ENCODE measurements at places on chromosomes 16 and 17. TPM values are rescaled to one million over a fixed set of nuclear protein-coding genes. Genes with fewer than 3 reads are reported as not detected.

The KRTAP4-3 gene
- not detected for polyA plus RNA-seq

DNA sequence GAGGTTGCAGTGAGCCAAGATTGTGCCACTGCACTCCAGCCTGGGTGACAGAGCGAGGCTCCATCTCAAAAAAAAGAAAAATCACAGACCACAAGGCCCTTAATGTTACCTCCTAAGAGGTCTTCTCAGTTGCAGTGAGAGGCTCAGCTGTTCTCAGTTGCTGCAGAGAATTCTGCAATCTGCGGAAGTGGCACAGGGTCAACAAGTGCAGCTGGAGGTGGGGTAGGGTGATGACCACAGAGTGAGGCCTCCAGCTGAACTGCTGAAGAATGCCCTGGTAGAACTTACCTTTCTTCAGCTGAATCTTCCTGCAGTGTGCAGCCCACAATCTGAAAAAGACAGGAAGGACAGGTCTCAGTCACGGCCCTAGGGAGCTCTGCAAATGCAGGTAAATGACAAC, 26.3 kb downstream of the CNTNAP1 start:
- no peak for DNase-seq

The TNP2 gene
- not detected for polyA plus RNA-seq

The C16orf92 gene
- not detected for polyA plus RNA-seq

The ZNF232 gene
- polyA plus RNA-seq, result 4.2 TPM

The CDH11 gene
- polyA plus RNA-seq, result 306 TPM

DNA sequence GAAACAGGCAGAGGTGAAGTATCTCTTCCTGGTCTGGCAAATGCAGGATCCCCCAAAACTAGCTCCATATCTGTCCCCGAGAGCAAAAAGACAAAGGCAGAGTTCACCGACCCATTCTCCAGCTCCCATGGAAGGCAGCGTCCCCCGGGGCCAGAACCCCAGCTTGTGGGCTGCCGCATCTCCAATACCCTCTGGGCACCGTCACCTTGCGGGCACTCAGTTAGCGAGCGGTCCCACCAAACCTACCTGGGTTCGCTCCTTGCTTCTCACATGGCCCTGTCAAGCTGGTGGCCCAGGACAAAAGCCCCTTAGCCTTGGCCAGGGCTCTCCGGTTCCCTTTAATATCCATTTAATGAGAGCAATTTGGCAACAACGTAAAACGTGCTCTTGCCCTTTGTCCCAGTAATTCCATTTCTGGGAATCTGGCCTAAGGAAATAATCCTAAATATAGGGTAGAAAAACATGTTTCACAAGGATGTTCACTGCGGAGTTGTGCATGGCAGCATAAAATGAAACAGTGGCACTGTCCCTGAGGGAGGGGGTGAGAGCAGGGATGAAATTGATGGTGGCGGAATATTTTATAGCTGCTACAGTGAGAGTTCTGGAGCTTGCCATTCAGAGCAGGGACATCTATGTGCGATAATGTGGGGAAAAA, 157.1 kb downstream of the CMIP start:
- no peak for DNase-seq

- DNase-seq, result no peak
These were observed 702.0 kb downstream of the KCNJ2 start for GRCh38 chr17:70871180-70871818.

DNA sequence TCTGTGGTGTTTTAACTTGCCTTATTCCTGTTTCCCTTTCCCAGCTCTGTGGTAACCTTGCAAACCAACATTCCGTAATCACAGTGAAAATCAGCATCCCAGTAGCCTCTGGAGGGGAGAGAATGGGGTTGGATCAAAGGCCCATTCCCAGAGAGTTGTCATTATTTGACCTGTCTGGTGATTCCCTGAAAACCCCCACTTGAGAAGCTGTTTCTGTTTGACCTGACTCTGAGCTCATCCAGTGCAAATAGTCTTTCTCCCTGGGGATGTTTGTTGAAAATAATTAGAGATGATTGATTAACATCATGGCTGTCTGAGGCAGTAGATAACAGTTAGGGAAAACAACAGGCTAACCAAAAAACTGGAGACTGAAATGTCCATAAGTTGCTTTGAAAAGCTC, 3.0 kb downstream of the CACNG1 start:
- no peak for DNase-seq

The SOX15 gene
- 0.29 TPM for polyA plus RNA-seq

- DNase-seq, result no peak
These were observed 106.7 kb downstream of the CMIP start for GRCh38 chr16:81551151-81551808.

The GALK1 gene
- polyA plus RNA-seq, result 16.8 TPM

DNA sequence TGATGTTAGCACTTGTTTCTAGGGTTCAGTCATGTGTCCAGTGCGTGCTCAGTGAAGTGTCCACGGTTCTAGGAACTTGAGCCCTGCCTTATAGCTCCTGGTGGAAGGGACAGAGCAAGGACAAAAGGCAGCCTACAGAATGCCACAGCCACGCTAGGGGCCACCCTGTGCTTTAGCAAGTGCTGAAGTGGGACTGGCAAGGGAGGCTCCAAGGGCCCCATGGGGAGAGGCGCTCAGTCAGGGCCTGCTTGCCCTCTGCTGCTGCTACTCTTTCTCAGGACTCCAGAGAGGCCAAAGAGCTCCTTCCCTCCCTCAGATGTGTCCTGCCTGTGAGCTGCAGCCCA, 6.8 kb downstream of the NT5C start:
- DNase-seq, result no peak

The GNG13 gene
- not detected for polyA plus RNA-seq

GRCh38 chr16:66486773-66487579, 59.9 kb downstream of the BEAN1 start:
- peak; percentile 45 for DNase-seq

- DNase-seq, result no peak
These were observed 72.7 kb upstream of the MYOCD start for GRCh38 chr17:12592941-12593340.

DNA sequence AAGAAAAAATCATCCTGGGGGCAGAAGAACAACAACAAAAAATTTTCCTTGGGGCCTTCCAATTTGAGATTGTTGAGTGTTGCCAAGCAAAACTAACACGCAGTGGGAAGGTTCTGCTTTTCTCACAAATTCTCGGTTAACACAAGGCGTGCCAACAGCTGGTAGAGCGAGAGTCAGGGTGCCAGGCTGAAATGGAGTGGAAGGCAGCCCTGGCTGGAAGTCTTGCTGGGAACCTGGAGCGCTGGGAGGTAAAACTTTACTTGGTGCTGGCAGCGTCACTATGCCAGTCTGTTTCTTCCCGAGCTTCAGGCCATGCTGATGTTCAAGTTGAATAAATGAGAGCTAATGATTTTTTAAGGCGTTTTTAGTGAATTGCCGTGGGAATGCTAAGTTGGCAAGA, 189.4 kb downstream of the WWOX start:
- DNase-seq, result no peak

GRCh38 chr17:44773140-44773539, 14.4 kb downstream of the ADAM11 start:
- no peak for DNase-seq

The CCT6B gene
- polyA plus RNA-seq, result 1.9 TPM

- no peak for DNase-seq
These were observed 8.0 kb downstream of the SEZ6 start for GRCh38 chr17:28997806-28998205.

GRCh38 chr16:87823181-87823929, 46.0 kb downstream of the SLC7A5 start:
- DNase-seq, result no peak

DNA sequence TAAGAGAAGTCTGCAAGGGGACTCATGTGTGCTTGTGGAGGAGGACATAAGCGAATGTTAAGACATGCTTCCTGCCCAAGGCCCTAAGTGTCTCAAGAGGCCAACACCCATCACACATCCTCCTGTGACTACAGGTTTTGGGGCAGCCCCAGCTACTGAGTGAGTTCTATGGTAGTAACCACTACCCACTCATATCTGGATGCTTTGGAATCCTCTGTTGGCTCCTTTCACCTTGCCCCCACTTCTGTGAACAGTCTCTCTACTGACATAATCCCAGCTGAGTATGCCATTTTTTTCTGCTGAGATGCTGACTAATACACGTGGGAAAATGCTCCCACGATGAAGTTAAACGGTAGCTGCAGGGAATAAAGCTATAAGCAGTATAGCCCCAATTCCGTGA, 153.5 kb downstream of the VPS53 start:
- peak; percentile 36 for DNase-seq

DNA sequence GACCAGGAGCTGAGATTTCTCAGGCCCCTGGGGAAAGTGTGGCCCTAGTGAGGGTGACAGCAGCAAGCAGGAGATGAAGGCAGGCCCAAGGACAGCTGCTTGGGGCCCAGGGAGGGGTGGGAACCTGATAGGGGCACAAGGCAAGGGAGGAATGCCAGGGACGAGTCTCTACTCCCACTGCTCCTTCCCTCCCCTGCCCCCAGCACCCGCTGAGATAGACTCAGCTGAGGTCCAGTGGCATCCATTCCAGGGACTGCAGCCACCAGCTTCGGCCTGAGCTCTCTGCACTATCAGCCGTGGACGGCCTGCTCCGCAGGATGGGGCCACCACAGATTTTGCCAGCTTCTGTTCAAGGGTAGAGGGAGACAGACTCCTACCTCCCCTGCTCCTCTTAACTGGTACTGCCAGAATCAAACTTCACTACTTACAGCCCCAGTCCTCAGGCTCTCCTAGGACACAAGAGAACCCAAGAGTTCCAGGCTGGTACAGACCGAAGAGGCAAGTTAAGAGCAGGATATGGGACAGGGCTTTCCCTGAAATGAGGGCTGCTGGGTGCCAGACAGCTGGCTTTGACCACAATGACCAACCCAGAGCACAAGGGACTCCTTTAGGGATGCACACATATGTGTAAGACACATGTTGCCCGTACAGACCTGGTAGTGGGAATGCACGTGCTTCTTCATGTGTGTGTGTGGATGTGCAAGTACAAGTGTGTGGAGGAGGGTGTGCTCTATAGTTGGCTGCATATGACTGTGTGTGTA, 5.5 kb downstream of the CACNB1 start:
- no peak for DNase-seq

The CLEC19A gene
- polyA plus RNA-seq, result not detected

The LRRC37B gene
- 11.0 TPM for polyA plus RNA-seq

The TP53TG3 gene
- polyA plus RNA-seq, result not detected

The CCL2 gene
- polyA plus RNA-seq, result 119 TPM

DNA sequence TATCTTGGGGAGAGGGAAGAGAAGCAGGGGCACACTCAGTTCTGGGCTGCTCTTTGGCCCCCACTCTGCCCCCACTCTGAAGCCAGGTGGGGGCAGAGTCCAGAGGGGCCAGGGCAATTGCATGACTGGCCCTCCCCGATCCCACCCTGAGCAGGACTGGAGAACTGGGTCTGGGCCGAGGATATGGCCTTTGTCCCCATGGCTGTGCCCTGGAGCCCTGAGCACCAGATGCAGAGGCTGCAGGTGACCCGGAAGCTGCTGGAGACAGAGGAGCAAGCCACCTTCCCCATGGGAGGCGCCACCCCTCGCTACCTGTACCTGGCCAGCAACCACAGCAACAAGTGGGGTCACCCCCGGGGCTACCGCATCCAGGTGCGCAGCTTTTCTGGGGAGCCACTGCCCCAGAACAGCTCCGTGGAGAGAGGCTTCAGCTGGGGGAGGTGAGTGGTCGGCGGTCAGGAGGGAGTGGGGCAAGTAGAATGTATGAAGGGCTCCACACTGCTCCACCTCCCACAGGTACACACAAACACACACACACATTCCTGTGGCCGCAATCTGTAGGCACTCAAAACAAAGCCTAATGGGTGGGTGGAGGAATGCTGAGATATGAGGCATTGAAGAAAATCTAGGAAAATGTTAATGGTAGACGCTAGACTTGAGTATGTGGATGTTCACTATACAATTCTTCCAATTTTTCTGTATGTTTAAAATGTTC, 21.4 kb downstream of the AOC3 start:
- DNase-seq, result no peak

The KRT33B gene
- 0.07 TPM for polyA plus RNA-seq

- DNase-seq, result no peak
These were observed 2.1 kb upstream of the ZG16B start for GRCh38 chr16:2827831-2828520.

The ZSWIM7 gene
- polyA plus RNA-seq, result 22.2 TPM

- DNase-seq, result no peak
These were observed 27.9 kb downstream of the SMPD3 start for GRCh38 chr16:68420366-68420942.

GRCh38 chr16:81526199-81526598, 81.6 kb downstream of the CMIP start:
- no peak for DNase-seq

The DNAJC7 gene
- 66.4 TPM for polyA plus RNA-seq

The USP43 gene
- not detected for polyA plus RNA-seq

The KCNJ2 gene
- 1.7 TPM for polyA plus RNA-seq

- no peak for DNase-seq
These were observed 70.4 kb downstream of the IL21R start for GRCh38 chr16:27472091-27473020.

DNA sequence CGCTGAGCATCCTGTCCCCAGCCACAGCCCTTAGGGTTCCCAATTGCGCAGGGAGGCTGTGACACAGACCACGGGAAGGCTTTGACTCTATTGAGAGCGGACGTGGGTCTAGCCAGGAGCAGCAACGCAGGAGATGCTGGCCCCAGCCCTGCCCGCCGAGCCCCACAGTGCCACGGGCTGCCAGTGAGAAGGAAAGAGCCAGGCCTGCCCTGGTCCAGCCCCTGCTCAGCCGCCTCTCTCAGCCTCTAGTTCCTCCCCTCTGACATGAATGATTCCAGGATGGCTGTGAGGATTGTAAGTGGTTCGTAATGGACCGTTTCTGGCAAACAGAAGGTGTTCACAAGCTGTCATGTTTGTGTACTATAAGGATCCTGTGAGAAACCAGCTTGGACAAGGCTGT, 2.5 kb downstream of the BHLHA9 start:
- no peak for DNase-seq

GRCh38 chr16:65289022-65289421, 167.2 kb upstream of the CDH11 start:
- no peak for DNase-seq

DNA sequence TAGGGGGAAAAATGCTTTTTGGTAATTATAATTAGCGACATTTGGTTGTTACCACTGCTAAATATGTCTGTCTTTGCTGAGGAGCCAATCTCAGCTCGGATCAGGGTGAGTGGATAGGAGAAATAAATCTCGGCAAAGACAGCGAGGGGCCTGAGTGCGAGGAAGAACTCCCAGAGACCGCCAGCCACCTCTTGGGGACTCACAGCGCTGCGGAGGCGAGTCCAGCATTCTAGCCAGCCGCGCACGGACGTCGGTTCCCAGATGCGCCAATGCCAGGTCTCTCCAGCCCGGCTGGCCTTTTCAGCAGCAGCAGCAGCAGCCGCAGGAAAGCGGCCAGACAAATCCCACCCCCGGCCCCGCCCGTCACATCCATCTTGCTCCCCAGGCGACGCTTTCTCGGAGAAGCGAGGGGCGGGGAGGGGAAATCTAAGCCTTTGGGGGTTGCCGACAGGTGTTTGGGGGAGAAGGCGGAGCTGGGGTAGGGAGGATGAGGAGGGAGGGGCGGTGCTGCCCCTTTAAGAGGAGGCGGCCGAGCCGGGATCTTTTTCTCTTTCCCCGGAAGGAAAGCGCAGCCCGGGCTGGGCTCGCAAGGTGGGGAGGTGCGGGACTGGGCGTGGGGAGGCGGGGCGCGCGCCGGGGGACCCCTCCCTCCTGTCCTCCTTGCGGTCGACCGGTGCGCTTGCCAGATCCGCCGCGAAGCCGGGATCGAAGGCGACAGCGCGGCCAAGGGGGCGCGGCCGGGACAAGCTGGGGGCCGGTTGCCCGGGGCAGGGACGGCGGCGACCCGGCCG, at the start of gene ITGA3:
TSS of gene ITGA3 (plus strand) at position 685 of the 791 bp plus-strand sequence. CDS start 330 bp downstream, outside the sequence.
- no peak for DNase-seq

GRCh38 chr16:1527836-1528811, 5.3 kb upstream of the TMEM204 start:
- DNase-seq, result no peak
